T-helper 1 cell (primary cell): ENCODE measurements at places on chromosomes 12 and 14.
A peak's percentile ranks its signal among the peaks of the same experiment; 100 is the strongest.

- DNase-seq: no peak
Observed at GRCh38 chr14:88411039-88411438, 25.6 kb downstream of the SPATA7 start.

- no peak for DNase-seq
Observed at GRCh38 chr14:59356767-59357166, 108.4 kb downstream of the GPR135 start.

DNA sequence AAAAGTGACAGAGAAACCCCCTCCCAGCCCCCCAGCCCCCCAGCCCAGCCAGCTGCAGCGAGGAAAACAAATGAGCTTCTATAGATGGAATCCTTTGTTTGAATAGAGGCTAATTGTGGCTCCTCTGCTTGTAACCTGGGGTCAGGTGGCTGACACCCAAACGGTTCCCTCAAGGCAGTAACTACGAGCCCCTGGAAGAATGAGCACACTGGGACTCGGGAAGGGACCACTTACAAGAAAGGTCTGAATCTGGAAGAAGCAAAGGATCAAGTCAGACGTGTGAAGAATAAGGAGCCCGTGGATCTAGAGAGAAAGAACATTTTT is 108.7 kb upstream of the FUT8 start:
- DNase-seq: no peak

DNA sequence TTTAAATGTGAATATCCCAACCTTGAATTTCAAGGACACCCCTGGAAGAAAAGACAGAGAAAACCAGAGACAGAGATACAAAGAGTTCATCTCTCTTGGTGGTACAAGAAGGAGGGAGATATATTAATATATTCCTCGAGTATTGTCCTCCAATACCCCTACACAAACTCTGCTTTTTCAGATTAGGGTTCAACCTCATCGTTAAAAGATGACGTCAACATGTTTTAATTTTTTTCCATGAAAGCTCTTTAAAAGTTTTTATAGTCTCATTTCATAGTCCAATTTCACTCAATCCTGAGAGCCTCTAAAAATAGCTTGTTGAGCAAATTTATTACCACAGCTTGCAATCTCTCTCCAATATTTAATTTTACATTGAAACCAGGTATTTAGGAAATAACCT is 19.4 kb downstream of the RHOJ start:
- DNase-seq: no peak

- DNase-seq: no peak
Observed at GRCh38 chr12:106343214-106343528, 14.4 kb upstream of the POLR3B start.

GRCh38 chr12:78820946-78821345 is 43.6 kb upstream of the SYT1 start:
- DNase-seq: no peak

DNA sequence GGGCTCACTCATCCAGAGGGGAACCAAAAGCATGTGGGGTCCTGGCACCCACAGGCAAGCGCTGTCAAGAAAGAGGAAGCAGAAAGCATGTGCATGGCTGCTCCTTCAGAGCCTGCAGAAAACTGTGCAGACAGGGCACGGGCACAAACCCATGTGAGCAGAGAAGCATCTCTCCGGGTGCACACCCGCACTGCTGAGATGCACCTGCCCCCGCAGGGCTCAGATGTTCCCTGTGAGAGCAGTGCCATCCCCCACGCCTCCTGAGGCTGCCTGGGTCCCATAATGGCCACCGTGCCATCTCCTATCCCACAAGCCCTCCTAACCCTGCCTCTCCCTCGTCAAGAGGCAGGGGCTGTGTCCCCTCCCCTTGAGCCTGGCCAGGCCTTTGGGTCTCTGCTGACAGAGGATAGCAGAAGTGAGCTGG is 32.3 kb upstream of the INF2 start:
- DNase-seq: no peak

- peak; percentile 59 for DNase-seq
Observed at GRCh38 chr12:546920-547845, 87.4 kb downstream of the B4GALNT3 start.

GRCh38 chr14:87148655-87149054 is 844.3 kb downstream of the GALC start:
- no peak for DNase-seq

DNA sequence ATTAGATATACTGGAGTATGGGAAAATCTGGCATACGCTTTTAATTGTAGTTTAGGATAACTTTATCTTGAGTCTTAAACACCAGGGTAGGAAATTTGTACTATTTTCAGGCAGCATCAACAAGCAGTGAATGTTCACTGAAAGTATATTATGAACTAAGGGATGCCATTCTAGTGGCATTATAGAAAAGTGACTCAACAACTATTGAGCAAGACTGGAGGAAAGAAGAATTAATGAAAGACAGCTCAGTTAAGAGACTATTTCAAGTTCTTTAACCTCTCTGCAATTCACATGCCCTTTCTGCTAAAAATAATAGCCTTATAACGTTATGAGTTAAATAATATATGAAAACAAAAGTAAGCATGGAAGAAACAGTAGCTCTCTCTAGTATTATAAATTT is 343.1 kb downstream of the FSCB start:
- DNase-seq: no peak

GRCh38 chr14:88823968-88824313 is 510 bp upstream of the TTC8 start:
- DNase-seq: no peak

DNA sequence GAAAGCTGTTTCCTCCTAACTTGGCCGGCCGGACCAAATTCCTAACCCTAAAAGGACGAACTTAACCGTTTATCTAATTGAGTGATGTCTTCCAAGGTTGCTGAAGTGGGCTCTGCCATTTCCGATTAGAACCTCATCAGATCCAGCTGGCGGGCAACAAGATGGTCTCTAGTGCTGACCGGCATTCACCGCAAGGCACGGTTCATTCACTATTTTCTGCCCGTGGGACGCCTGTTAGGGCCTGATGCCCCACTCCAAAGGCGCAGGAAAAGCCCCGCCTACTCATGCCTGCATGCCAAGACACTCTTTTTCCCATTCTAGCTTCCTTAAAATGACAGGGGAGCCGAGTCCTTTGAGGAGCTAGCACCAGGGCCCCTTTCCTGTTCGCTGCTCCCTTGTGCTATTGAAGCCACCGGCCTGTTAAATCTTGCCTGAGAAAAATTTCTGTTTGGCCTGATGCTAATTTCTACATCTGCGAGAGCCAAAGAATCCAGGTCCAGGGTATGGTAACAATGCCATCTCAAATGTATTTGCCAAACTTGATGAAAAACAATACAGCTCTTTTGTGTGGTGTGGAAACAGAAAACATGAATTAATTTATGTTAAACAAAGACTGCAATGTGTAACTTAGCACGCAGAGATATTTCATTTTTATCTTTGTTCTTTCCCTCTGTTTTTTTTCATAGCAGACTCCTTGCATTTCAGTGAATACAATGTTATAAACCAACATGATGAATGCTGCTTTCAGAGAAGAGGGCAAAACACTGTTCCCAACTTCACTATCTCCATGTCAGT is 1071.2 kb upstream of the USP15 start:
- DNase-seq: no peak

DNA sequence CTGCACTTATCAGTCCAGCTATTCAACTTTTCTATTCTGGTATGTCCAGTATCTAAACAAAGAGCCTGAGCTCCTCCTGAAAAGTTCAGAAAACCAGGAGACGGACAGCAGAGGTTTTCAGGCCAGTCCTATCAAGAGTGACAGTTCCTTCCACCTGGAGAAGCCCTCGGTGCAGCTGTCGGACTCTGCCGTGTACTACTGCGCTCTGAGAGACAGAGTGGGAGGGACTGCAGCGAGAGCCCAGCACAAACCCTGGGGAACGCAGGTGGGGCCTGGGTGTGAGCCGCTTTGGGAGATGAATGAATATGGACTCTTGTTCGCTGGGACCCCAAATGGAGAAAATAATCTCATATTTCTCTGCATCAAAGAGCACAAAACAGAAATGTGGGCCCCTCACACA is 329.8 kb upstream of the OR4E1 start:
- no peak for DNase-seq

DNA sequence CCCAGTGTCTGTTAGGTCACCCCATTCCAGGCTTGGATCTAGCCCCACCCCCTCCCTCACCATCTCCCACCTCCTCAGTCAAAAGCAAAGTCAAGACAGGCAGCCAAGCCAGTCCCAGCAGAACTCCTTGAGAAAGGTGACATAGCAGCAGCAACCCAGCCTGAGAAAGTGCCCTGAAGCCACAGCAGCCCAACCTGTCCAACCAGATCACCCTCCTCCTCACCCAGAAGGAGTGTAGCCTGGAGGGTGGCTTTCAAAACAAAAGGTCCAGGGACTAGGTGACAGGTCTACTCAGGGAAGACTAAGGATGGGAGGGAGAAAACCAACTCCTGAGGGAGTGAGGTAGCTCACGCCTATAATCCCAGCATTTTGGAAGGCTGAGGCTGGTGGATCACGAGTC is 5.2 kb downstream of the RAB15 start:
- no peak for DNase-seq

DNA sequence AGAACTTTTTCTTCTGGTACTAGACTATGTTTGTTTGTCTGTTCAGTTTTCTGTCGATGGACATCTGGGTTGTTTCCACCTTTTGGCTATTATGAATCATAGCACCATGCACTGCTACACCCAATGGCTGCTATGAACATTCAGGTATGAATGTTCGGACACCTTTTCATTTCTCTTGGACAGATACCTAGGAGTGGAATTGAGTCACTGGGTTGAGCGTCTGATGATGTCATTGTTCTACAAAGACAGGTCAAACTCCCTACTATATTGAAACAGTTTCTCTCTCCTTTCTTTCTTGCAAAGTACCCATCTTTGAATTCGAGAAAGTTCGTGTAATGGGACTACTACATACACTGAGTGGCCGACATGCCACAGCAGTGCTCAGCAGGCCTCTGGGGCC is 44.7 kb downstream of the KCTD10 start:
- DNase-seq: no peak

DNA sequence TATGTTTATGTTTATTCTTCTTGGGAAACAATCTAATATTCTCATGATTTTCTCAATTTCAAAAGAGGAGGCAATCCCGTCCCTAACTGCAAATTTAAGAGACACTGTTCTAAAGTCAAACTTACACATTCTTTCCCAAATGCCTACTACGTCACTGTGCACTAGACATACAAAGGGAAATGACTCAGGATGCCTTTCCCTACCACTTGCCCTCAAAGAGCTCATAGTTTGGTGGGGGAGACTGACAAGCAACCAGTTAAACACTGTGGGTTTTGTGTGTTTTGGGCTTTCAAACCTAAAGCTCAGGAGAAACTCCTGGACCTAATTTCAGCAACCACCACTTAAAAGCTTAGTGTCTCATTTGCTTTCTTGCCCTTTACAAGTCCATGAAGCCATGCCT is 58.4 kb downstream of the ATP2B1 start:
- no peak for DNase-seq

GRCh38 chr14:72906879-72907278 is 13.0 kb upstream of the DPF3 start:
- DNase-seq: no peak

- no peak for DNase-seq
Observed at GRCh38 chr12:78241446-78241845, 410.8 kb downstream of the NAV3 start.

GRCh38 chr14:99718031-99718810 is 34.1 kb downstream of the CYP46A1 start:
- no peak for DNase-seq

DNA sequence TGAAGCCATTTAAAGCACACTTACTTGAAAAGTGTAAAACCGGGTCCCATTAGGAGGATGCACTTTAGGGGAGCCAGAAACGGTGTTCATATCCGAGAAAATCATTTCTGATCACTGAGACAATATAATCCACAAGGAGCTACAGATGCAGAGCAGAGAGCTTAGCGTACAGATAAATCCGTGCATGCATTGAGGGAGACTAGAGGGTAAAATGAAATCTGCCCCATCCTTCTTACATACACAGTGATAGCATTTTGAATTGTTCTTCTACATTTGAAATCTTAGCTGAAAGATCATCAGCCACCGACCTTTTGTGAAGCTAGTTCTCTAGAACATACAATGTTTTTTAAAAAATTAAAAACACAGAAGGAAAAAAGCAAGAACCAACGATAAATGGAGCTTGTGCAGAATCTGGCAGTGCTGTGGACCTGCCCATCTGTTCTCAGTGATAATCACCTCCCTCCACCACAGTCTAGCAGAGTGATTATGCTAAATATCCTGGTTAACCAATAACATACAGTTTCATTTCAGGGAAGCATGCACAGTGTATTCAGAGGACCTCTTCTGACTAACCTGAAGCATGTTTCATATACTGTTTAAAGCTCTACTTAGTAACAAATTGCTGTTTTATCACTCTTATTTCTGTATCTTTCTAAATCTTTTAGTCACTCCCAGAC is 161.1 kb downstream of the PPFIA2 start:
- DNase-seq: no peak

DNA sequence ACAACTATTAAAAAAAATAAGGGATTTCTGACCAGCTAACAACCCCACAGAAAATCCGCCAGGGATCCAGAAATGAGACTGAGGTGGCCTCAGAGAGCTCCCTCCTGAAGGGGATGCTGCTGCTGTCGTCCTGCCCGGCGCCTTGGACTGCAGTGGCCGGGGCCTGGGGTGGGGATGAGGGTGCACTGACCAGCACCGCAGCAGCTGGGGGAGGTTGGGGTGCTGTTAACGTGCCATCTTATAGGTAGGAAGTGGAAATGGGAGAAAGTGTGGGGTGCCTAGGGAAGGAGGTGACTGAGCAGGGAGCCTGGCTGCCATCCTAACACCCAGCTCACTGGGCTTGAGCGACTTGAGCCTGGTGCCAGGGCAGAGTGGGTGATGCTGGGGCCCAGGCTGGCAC is 32.0 kb downstream of the DDX11 start:
- DNase-seq: no peak

GRCh38 chr12:72622556-72622955 is 350.4 kb downstream of the TRHDE start:
- no peak for DNase-seq
